ENCODE measurements at places on chromosomes 5 and 9.

DNA sequence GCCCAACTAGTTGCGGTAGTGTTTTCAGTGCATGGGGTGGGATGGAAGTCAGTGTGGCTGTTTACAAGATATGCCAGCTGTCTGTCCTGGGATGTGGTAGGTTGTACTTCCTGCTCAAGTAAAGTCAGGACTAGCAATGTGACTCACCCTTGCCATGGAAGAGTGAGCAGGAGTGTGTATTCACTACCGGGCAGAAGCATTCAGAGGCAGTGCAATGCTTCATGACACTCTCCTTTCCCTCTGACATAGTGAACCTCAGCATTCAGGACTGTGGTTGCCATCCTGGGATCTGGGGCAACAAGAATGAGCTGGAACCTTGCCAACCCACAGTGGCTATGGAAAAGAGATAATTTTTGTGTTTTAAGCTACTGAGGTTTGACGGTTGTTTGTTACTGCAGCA lies 68.9 kb downstream of the BOD1 start:
- no peak for DNase-seq

DNA sequence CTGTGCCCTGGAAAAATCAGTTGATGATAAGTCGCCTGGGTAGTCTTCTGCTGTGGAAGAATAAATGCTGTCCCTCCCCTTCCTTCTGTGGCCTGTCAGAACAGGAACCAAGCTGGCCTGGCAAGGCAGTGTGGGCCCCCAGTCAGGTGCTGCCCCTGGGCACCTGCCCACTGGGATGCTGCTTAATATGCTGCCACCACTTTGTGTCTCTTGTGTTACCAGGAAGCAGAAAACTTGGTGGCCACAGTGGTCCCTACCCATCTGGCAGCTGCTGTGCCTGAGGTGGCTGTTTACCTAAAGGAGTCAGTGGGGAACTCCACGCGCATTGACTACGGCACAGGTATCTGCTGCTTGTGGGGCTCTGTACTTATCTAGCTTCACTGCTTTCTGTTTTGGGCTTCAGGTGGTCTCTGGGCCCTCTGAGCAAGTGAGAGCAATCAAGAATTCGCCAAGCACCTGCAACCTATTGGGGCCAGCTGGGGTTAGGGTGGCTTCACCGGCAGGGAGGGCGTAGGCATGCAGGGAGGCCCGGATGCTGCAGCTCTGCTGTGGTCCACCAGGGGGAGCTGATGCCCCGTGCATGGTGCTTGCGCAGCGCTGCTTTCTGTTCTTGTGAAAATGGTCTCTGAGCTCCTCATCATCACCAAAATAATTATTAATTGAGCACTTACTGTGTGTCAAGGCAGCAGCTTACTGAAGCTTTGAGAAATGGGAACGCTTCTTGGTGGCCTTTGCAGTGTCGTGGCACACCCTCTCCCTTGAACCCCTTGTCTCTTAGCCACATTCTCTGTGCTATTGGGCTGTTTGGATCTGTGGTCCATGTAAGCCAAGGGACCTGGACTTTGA lies 20.3 kb downstream of the PTPA start:
- DNase-seq: peak; percentile 77

GRCh38 chr9:37998881-37999587 lies 70.0 kb downstream of the SHB start:
- DNase-seq: no peak

DNA sequence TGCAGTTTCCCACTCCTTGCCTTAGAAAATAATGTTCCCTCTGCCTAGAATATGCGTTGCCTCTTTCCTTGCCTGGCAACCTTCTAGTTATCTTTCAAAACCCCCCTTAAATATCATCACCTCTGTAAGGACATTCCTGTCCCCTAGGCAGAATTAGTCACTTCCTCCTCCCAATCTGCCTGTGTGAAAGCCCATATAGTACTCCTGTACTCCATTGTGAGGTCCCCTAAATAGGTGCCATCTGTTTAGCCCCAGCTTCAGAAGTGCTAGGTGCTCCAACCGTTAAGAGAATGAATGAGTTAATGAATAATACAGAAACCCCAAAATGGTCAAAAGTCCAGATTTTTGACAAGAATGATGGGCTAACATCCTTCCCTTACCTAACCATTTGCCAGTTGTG lies 181.4 kb downstream of the GDNF start:
- DNase-seq: no peak

DNA sequence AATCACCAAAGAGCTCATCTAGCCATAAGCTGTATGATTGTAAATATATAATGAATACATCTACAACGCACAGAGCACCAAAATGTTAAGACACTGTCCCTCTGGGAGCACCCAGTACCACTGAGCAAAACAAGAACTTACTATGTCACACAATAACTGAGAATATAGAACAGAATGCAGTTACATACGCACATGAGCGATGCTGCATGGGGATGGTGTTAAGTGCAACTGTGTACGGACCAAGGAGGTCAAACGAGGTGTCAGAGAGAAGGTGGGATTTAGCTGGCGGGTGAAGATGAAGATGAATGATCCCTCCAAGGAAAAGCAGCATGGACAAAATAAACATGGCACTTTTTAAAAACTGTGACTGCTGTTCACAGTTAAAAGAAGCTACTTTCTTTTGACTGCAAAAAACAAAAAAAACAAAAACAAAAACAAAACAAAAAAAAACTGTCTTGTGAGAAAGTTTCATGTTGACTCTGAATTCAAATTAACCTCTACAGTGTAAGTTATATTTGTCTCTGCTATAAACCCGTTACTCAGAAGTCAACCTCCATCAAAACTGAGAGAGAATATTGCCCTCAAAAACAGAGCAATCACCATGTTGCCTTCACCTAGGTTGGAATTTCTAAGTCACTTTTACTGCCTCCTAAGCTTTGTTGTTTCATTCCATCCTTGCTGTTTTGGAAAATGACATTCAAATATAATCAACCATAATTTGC lies 169.6 kb upstream of the GNA14 start:
- no peak for DNase-seq

DNA sequence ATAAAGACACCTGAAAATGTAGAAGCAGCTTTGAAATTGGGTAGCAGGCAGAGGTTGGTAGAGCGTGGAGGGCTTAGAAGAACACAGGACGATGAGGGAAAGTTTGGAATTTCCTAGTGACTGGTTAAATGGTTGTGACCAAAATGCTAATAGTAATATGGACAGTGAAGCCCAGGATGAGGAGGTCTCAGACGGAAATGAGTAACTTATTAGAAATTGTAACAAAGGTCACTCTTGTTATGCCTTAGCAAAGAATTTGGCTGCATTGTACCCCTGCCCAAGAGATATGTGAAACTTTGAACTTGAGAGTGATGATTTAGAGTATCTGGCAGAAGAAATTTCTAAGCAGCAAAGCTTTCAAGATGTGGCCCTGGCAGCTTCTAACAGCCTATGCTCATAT lies 382.5 kb downstream of the KCNN2 start:
- no peak for DNase-seq

DNA sequence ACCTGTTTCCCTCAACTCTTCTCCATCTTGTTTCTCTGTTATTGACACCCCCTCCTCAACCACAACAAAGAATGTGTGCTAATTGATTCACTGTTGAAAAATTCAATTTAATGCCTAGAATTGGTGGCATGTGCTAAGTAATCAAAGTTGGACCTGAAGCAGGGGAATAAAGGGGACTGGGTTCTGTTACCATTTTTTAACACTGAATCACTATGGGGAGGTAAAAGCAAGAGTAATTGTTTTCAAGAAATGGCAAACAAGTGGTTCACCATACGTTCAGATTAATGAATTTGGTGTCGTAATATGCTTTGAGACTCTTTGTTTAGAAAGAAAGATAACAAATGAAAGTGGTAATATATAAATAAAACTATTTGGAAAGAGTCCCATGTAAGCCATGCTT lies 17.0 kb upstream of the SSBP2 start:
- DNase-seq: no peak

All from RPMI8226 (cell line).